ENCODE measurements at places on chromosomes 13 and 19.

- DNase-seq, result no peak
Measured at GRCh38 chr19:56725829-56726424, 54.4 kb upstream of the ZNF835 start.

DNA sequence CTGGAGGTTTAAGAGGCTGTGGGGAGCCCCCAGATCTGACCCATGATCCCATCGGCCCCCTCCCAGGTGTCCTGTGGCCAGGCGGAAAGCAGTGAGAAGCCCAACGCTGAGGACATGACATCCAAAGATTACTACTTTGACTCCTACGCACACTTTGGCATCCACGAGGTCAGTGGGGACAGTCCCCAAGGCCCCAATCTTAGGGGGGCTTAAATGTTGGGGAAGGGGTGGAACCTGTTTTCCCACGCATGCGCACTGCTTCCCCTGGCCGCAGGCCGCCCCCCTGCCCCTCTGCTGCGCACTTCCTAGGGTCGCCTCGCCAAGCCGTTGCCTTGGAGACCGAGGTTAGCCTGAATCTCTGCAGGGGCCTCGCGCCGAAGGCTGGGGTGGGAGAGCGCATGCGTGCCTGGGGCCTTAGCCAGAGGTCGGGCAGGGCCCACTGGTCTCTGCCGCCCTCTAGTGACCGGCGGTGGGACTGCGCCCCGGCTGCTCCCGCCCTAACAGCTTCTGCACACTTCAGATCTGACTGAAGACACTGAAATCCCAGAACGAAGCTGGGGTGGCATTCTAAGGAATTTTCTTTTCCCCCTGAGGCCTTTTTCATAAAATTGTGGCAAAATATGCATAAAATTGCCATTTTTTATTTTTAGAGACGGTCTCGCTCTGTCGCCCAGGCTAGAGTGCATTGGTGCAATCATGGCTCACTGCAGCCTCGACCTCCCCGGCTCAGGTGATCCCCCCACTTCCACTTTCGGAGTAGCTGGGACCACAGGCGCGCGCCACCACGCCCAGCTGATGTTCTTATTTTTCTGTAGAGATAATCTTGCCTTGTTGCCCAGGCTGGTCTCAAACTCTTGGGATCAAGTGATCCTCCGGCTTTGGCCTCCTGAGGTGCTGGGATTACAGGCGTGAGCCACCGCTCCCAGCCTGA is 3.6 kb downstream of the PRMT1 start:
- DNase-seq, result peak; percentile 91

DNA sequence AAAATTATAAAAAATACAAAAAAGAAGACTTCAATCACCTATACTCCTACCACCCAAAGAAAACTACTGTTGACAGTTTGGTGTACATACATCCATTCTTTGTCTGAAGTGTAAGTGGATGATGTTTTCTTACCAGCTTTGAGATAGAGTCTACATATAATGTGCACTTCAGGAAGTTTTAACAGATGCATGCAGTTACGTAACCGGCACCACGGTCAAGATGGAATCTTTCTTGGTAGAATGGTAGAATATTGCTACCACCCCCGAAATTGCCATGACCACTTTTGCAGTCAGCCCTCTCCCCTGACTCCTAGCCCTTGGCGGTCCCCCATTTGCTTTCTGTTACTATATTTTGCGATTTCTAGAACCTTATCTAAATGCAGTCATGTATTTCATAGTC is 1.4 kb downstream of the CUL4A start:
- no peak for DNase-seq

- DNase-seq, result no peak
Measured at GRCh38 chr13:105050686-105051085, 1484.8 kb downstream of the EFNB2 start.

- DNase-seq, result no peak
Measured at GRCh38 chr19:50314724-50315708, 14.2 kb downstream of the KCNC3 start.

DNA sequence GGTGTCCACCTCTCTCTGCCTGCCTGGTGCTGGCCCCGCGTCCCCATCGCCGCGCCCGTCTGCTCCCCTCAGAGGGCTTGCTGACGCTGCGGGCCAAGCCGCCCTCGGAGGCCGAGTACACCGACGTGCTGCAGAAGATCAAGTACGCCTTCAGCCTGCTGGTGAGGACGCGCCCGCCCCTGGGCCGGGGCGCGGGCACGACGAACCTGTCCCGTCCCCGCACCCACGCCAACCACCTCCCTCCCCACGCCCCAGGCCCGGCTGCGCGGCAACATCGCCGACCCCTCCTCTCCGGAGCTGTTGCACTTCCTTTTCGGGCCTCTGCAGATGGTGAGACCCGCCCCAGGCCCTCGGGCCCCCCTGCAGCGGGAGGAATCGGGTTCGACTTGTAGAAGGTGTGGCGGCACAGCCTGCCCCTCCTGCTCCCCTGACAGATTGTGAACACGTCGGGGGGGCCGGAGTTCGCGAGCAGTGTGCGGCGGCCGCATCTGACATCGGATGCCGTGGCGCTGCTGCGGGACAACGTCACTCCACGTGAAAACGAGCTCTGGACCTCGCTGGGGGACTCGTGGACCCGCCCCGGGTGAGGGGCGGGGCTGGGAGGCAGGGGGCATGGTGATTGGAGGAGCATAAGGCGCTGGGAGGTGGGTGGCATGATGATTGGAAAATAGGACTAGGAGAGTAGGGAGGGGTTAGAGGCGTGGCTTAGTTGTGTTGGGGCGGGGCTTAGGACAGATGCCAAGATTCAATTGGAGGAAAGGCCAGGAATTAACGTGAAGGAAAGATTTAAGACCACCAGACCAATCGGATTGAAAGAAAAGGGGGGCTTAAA is 6.6 kb downstream of the EPS8L1 start:
- no peak for DNase-seq

- no peak for DNase-seq
Measured at GRCh38 chr13:112928972-112929782, 39.8 kb upstream of the MCF2L start.

GRCh38 chr13:67094952-67095351 is 135.2 kb downstream of the PCDH9 start:
- no peak for DNase-seq

DNA sequence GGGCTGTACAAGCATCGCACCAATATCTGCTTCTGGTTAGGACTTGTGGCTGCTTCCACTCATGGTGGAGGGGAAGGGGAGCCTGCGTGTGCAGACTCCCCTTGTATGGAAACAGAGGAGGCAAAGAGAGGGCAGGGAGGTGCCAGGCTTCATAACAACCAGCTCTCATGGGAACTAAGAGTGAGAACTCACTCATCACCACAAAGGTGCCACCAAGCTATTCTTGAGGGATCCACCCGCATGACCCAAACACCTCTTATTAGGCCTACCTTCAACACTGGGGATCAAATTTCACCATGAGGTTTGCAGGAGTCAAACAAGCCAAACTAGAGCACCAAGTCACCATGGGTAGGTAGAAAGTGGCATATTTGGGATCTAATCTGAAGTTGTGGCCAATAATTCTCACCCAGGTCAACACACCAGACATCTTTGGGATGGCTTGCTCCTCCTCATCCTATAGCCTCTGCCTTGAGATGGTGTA is 46.4 kb downstream of the RUBCNL start:
- no peak for DNase-seq

- peak; percentile 62 for DNase-seq
Measured at GRCh38 chr19:18290302-18291018, 9.0 kb upstream of the JUND start.

GRCh38 chr13:98940325-98941001 is 37.4 kb downstream of the DOCK9 start:
- no peak for DNase-seq

GRCh38 chr19:48403606-48404005 is 10.1 kb downstream of the GRIN2D start:
- DNase-seq, result no peak

DNA sequence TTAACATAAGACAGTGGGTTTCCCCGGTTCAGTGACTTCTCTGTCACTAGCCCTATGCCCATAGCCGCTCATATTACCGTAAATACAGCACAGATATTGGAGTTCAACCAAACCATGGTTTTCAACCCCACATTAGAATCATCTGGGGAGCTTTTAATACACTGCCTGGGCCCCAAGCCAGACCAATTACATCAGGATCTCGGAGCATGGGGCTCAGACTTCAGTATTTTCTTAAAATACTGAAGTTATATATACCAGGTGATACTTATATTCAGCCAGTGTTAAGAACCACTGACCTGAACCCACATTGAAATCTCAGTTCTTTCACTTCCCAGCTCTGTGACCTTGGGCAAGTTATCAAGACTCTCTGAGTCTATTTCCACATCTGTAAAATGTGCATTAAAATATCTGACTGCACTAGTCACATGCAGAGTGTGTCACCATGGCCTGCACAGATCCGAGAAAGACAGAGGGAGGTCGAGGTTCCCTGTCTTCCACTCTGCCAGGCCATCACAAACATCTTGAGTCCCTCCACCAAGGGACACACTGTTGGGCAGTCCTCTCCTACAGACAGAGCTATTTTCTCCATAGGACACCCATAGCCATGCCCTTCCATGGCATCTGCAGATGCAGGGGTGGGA is 32.2 kb upstream of the IPO5 start:
- no peak for DNase-seq

Data from stimulated activated CD8-positive, alpha-beta memory T cell treated with anti-CD3 and anti-CD28 coated beads, Interleukin-2, amount 100 ng/mL, for 1 hour (primary cell).